ENCODE measurements at places on chromosomes 7 and 10. TPM values are rescaled to one million over a fixed set of nuclear protein-coding genes. Genes with fewer than 3 reads are reported as not detected.

The MXI1 gene
- 8.5 TPM for total RNA-seq

The WNT16 gene
- total RNA-seq, result not detected

The ELN gene
- 1.7 TPM for total RNA-seq

The ZNF22 gene
- 48.7 TPM for total RNA-seq

The NPSR1 gene
- total RNA-seq, result not detected

DNA sequence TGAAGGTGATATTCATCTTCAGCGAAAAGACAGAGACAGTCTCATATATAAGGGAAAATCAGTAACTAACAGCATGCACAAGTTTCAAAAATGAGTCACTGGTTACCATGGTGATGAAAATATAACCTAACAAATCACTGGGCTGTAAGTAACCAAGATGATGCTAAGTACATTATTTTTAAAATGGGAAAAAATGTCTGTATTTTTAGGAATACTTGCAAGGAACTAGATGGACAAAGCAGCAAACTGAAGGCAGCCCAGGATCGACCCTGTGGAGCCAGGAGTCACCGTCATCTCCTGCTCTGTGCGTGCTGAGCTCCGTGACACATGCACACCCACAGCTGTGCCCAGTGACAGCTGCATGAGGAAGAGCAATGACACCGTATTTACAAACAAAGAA is 137.3 kb downstream of the ELMO1 start:
- DNase-seq, result peak; percentile 41

DNA sequence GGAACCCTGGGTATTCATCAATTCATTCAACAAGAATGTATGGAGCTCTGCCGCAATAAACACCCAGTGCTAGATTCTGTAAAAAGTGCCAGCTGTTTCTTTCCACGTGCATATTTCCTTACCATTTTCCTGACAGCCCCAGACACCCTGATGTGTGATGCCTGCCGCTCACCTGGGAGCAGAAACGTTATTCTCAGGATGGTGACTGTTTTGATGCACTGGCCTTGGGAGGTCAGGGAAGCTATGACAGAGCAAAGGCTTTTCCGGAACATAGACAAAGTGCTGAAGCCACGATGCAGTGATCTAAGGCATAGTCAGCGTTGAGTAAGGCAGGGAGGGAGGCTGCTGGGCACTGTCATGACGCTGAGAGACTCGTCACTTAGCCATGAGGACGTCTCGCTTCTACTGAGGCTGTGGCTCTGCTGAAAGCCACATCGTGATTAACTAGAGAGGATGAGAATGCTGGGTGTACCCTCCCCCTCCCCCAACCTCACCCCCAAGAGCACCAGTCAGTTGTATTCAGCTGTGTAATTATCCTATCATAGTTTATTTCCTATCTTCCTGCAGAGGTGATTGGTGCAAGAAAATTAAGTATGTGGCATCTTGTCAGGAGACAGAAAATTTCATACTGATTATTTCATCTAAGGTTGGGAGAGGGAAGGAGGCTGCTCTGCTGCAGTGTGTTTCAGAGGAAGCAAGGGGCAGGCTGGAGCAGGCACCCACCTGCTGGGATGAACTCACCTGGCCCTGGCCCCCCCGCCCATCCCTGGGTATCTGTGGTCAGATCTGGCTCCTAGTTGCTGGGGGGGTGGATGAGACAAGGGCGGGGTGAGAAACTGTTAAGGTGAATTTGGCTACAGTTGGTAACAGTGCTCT is 48.8 kb upstream of the SMNDC1 start:
- DNase-seq, result peak; percentile 66

- DNase-seq, result no peak
These were observed 56.4 kb upstream of the PMPCB start for GRCh38 chr7:103240806-103241205.

DNA sequence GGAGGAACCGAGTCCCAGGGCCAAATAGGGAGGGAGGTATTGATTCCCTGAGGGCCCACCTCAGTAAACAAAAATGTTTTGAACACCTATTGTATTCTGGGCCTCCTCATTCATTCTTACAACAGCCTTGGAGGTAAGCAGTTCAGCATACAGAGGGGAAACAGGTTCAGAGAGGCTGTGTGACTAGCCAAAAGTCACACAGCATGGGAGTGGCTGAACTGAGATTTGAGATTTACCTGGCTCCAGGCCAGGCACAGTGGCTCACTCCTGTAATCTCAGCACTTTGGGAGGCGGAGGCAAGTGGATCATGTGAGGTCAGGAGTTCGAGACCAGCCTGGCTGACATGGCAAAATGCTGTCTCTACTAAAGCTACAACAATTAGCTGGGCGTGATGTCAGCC is 107.2 kb downstream of the TMEM130 start:
- DNase-seq, result no peak

GRCh38 chr10:114649217-114649903 is 8.7 kb downstream of the ABLIM1 start:
- peak; percentile 42 for DNase-seq

DNA sequence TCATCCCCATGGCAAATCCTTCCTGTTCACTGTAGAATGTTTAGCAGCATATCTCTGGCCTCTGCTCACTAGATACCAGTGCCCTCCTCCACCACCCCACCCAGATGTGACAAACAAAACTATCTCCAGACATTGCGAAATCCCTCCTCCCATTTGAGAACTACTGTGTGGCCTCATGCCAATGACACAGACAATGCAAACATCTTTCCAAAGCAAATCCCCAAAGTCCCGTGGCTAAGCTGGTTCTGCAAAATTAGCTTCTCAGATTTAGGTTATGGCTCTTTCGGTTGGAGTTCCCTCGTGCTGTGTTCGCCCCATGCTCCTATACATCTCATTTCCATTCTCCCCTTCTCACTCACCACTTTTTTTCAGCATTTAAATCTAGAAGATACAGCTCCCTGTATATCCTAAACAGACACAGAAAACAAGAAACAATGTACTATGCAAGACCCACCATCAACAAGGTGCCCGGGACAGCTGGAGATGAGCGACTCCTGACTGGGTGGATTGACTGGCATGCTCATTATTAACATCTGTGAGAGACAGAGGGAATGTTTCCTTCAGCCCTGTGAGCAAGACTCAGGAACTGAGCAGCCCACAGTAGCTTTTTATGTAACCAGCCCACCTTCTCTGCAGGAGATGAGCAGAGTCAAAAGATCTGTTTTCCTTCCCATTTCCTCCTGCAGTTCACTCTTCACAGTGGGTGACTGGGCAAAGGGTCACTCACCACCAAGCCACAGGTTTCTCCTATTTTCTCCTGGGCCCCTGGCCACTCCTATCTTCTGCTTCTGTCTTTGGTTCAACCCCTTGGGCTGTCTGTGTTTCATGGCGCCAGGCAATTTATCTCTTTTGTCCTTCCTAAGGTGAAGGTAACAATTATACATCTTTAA is 225.7 kb upstream of the AOAH start:
- no peak for DNase-seq

DNA sequence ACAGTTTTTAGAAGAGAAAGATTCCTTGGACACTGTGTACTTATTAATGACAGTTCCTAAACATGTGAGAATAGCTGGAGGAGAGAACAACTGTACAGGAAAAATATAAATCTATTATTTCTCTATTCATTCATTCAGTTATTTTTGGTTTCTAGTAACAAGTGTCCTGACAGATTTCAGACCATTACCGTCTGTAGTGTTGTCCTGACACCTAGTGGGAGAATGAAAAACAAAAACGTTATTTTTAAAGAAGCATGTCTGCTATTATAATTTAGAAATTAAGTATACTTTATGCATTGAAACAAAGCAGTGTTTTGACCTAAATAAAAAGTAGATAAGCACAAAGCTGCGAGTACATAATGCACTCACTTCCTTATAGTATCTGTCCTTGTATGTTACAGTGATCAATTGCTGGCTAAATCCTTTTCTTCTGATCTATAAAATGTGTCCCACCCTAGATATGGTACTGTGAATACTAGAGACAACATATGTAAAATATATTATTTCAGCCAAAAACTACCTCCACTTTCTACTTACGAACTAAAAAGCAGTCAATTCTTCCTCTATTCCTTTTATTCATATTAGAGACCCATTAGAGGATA is 575.6 kb downstream of the ARL4A start:
- DNase-seq, result peak; percentile 70

GRCh38 chr7:50304911-50305582 is 531 bp downstream of the IKZF1 start:
- no peak for DNase-seq

DNA sequence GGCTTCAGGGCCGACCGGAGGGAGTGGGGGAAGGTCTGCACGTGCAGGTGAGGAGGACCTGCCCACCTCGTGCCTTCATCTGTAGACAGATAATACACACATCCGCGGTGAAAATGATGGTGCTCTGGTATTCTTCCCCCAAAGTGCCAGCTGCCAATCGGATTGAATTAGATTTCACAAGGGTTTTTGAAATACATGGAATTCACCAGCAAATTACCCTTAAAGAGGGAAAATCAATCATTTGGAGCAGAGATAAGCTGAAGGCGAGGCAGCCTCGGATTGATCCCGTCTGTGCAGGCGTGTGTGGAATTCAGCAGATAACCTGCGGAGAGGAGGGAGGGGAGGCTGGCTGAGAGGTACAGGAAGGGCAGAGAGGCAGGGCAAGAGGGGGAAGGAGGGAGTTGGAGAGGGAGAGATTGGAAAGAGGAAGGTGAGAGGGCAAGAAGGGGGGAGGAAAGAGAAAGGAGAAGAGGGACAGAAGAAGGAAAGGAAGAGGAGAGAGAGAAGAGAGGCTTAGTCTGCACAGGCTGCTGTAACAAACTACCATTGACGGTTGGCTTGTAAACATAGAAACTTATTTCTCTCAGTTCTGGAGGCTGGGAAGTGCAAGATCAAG is 84.2 kb downstream of the C10orf105 start:
- no peak for DNase-seq

DNA sequence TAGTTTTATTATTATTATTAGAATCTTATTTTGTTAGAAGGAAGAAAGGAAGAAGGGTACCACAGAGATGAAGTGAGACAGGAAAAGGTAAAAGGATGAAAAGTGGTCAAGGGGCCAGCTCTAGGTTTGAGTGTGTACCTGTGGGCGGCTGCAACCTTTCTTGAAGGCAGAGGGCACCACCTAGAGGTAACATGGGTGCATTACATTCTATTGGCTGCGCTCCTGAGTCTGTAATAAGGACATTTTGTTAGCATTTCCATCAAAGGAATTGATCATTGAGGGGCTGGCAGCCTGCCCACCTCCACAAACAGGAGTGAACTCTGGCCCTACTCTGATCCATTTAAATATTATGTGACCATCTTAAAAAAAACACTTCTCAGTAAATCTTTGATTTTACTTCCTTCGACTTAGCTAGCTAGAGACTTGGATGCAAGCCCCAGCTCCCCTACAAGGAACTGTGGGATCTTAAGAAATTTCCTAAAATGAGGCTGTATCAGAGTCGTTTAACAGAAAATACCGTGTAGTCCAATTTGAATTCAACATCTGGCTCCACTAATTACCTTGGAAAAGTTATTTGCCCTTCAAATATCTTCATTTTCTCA is 610.4 kb downstream of the IPMK start:
- DNase-seq, result peak; percentile 18

- DNase-seq, result peak; percentile 56
These were observed 2.3 kb downstream of the DNMBP start for GRCh38 chr10:100007231-100008141.

DNA sequence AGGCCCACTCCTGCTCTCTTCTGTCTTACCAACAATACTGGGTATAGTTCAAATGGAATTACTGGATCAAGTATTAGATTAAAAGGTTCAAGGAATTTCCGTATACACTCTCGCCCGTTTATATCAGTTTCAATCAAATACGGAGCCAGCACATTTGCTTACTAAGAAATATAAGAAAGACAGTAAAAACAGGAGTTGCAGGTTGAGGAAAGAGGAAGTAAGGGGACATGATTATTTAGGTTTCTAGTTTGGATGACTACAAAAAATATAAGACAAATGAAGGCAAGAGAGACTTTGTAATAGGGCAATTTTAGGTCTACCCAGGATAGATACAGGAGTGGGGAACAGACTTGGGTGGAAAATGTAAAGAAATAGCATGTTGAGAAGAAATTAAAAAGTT is 109.9 kb upstream of the ABI1 start:
- no peak for DNase-seq

- DNase-seq, result no peak
These were observed 254.0 kb upstream of the LRGUK start for GRCh38 chr7:133873187-133873586.

DNA sequence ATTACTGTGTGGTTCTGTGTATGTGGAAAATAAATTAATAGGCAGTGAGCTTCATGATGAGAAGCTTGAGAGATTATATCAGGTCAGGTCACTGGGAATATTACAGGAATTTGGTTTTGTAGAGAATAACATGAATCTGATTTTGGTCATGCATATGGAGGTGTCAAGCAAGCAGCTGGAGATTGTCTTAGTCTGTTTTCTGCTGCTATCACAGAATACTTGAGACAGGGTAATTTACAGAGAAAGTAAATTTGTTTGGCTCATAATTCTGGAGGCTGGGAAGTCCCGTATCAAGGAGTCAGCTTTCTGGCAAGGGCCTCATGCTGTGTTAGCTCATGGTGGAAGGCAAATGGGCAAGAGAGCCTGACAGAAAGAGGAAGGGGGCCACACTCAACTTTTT is 120.7 kb upstream of the FAM3C start:
- no peak for DNase-seq

- DNase-seq, result no peak
These were observed 5.9 kb downstream of the HECW1 start for GRCh38 chr7:43118313-43118712.

Measured in endothelial cell of umbilical vein (primary cell).